ENCODE measurements at places on chromosomes 2 and 18. TPM values are rescaled to one million over a fixed set of nuclear protein-coding genes. Genes with fewer than 3 reads are reported as not detected.

DNA sequence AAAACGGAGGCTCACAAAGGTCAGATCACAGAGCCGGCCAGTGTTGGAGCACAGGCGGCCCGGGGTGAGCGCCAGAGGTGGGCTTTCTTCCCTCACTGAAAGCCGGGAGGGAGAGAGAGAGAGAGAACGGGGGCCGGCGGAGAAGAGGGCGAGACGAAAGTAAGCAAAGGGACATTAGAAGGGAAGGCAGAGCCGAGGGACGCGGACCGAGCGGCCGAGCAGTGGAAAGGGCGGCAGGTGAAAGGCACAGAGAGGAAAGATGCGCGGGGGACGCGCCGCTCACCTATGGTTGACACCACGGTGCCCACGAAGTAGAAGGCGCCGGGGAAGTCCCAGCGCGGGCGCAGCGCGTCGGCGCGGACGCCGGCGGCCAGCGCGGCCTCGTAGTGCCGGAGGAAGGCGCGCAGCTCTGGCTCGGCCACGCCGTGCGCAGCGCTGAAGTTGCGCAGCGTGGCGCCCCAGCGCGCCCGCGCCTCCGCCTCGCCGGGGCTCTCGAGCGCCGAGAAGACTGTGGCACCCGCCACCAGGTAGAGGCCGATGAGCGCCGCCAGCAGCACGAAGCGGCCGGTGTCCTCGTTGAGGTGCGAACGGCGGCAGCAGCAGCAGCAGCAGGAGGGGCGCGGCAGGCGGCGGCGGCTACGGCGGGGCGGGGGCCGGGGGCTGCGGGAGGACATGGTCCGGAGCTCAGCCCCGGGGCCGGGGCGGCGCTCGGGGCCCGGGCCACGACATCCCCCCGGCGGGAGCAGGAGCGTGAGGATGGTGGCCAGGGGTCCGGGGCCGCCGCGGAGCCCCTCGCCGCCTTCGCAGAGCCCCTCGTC lies 166.9 kb downstream of the MSH2 start:
- DNase-seq, result no peak

DNA sequence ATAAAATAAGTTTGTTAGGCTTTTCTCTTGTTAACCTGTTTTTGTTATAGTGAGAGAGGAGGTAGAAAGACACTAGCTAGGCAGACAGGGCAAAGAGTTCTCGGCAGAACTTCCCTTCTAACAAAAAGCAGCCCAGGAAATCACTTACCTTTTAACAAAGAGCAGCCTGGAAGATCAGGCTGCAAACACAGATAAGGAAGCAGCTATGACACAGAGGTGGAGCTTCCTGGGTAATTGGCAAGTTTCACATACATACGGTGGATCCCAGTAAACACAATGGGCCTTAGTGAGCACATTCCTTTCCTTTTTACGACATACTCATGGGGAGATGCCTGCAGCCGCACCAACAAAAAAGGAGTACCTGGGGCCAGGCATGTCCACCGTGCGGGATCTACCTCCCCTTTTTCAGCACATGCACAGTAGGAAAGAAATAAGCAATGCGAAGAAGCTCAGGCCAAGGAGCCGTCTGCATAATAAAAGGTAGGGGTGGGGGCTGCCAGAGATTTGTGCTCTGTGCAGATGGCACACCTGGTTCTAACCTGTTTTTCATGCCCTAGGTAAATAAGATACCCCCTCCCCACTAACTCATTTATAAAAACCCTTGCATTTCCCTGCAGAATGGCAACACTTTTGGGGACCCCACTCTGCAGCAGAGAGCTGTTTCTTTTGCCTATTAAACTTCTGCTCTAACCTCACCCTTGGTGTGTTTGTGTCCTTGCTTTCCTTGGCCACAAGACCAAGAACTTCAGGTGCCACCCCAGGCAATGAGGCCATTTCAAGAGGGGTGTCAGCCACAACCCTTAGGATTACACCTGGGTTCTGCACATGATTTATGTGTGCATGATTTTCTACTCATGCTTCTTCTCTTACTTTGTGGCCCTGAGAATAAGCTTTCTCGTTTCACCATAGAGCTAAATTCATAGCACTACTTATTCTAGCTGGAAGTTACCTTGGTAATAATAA lies 26.5 kb downstream of the MDH1 start:
- DNase-seq, result no peak

EFR3B gene
- total RNA-seq, result 0.33 TPM

DAW1 gene
- 0.28 TPM for total RNA-seq

DNA sequence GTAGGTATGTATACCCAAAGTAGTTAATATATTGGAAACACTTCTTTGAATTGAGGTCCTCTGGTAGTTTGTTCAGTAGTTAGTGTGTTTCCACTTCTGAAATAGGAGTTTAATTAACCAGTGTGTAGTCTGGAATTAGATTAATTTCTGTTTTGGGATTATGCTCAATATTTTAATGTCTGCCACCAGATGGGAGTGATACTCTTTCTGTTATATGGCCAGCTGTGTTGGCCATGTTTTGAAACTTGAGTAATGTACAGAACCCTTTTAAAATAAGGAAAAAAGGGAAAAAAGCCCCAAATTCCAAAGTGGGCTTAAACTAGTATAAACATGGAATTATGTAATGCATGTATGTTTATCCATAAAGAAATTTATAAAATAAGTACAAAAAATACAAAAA lies 147.7 kb downstream of the CTNNA2 start:
- DNase-seq, result no peak

DNA sequence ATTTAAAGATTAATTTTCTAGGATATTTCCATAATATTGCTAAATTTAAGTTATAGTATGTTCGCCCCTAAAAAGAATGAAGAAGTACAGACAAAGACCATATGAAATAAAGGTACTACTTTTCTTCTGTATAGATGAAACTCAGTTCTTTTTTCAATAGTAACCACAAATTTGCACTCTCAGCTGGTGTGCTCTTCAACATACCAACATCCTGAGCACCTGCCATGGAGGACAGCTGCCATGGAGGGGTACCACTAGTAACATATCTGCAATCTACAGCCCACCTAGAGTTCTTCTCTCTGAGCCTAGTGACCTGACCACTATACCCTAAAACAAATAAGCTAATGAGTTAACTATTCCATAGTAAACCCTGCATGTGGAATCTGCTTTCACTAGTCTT lies 36.8 kb upstream of the ERCC3 start:
- no peak for DNase-seq

GRCh38 chr2:172709566-172710291 lies 25.9 kb upstream of the RAPGEF4 start:
- DNase-seq, result no peak

- peak; percentile 50 for DNase-seq
These were observed 53.7 kb upstream of the ARL4C start for GRCh38 chr2:234550511-234551107.
